ENCODE measurements at places on chromosomes 3 and 15.

DNA sequence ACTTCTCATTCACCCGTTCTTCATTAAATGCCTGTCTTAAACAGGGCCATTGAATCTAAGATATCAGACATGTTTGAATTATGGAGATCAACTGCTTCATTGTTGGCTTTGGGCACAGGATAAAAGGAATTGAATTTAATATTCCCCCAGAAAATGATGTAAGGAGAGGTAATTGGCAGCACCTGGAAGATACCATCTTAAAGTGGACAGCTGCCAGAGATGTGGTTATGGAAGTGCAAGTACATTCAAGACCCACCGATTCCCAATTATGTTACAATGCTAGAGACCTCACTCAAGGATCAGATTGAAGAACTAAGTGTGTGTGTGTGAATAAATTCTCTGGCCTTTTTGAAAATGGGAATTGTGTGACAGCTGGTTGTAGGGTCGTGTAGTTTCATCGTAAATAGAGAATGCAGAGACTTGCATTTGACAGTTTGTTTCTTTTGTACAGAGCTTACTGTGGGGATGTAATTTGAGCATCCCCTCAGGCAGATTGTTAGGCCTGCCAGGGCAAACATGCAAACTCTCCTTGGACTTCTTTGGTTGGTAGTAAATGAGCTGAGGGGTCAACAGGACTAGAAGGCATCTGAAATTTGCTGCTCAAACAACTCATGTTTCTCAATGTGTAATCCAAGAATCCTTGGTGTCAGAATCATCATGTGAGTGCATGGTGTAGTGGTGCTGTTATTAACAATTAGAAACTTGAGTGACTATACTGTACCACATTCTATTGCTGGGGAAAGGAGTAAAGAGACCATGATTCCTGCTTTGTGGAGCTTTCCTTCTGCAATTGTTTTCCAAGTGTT, 359.2 kb upstream of the THRB start:
- no peak for DNase-seq

- no peak for DNase-seq
These were observed 33.4 kb downstream of the CCDC33 start for GRCh38 chr15:74269362-74270035.

DNA sequence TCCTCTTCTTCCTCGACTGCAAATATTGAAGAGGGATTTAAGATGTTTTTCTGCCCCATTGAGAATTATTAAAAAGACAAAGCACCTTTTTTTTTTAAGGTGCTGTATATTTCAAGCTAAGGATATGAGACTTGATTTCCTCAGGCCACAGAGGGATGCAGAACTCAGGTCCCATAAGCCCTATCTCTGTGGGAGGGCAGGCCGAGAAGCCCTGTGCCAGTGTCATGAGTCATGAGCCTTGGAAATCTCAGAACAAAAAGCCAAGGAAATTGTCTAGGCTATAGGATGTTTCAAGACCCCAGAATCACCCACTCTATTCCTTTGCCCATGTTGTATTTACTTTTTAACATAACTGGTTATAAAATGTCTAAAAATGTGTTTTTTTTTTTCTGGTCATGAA, 7.3 kb downstream of the ESYT3 start:
- no peak for DNase-seq

DNA sequence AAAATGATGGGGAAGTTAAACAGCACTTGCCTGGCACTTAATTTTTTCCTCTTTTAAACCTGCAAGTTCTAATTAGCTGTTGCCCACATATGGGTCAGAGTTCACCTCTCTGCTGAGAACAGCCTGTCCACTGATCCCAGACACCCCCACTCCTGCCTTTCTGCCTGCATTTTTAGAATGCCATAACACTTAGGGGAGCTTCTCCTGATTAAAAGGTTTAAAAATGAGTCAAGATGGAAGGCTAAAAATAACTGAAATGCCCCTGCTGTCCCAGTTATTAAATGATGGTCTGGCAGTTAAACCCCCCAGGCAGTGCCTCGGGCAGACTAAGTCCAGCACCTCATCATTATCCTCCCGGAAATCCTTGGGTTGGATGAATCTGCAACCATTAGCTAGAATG, 913.6 kb upstream of the ARPP21 start:
- DNase-seq: no peak

- no peak for DNase-seq
These were observed 1.6 kb downstream of the MUSTN1 start for GRCh38 chr3:52833202-52833601.

DNA sequence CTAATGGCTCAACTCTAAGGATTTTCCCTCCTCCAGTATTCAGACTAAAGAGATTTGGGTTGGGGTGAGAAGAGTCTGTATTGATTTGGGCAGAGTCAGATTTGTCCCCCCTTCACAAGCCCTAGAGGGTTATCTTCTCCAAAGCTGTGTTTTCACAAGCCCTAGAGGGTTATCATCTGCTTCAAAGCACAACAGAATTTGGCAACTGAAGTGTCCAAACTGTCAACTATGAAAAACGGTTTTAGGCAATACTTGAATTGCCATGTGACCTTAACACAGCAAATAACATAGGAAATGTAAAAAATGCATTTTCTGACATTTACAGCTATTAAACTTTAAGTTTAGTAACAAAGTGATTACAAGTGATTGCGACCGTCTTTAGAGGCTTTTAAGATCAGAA, 119.9 kb downstream of the IMPG2 start:
- DNase-seq: no peak

DNA sequence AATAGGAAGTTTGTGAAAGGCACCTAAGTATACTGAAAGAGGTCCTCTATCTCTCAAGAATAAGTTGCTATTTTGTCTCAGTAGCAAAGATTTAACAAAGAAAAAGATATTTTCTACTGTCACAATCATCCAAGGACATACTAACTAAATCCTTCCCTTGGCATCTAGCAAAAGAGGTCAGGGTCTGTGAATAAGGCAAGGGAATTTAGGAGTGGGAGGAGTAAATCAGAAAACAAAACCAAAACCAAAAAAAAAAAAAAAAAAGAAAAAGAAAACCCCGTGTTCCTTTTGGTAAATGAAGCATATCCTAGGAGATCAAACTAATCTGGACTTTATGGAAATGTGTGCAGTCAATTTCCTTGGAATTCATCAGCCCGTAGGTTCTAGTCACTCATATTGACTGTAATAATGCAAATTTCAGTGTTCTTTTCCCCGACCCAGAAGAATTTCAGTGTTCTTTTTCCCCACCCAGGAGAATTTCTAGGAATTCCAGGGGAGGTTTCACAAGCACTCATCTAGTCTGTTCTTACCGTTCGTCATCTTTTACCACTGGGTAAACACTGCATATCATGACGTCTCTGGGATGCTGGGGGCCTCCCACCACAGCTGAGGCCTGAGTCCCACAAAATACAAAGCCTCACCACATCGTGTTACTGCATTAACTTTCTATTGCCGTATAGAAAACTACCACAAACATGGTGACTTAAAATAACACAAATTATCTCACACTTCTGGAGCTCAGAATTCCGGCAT, 113.8 kb upstream of the CCDC54 start:
- DNase-seq: no peak

DNA sequence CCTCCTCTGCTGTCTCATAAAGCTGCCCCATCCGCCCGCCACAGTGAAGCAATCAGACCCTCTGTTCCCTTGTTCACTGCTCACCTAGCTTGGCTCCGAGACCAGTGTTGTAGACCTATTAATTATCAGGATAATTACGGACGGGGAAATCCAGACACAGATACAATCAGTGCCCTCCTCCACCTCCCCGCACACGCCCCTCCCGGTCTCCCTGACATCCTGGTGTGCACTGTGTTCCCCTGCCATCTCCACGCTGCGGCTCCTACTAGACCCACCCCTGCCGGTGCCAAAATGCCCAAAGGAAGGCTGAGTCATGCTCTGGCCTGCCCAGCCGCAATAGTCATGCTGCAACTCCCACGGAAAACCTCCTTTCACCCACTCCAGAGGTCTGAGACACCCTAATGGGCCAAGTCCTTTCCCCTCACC, 277.3 kb upstream of the TLE3 start:
- DNase-seq: no peak

DNA sequence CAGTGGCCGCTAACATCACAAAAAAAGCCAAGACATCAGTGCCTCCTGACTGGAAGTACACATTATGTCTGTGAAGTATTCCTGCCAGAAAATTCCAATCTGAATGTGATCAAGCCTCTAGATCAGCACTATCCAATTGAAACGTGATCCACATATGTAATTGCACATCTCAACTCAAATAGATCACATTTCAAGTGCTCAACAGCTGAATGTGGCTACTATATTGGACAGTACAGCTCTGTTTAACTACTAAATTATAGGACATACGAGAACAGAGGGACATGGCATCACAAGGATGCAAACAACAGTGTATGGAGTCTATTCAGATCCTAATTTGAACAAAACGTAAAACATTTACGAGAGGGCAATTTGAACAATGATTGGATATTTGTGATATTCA, 542 bp upstream of the UBAP1L start:
- DNase-seq: no peak

DNA sequence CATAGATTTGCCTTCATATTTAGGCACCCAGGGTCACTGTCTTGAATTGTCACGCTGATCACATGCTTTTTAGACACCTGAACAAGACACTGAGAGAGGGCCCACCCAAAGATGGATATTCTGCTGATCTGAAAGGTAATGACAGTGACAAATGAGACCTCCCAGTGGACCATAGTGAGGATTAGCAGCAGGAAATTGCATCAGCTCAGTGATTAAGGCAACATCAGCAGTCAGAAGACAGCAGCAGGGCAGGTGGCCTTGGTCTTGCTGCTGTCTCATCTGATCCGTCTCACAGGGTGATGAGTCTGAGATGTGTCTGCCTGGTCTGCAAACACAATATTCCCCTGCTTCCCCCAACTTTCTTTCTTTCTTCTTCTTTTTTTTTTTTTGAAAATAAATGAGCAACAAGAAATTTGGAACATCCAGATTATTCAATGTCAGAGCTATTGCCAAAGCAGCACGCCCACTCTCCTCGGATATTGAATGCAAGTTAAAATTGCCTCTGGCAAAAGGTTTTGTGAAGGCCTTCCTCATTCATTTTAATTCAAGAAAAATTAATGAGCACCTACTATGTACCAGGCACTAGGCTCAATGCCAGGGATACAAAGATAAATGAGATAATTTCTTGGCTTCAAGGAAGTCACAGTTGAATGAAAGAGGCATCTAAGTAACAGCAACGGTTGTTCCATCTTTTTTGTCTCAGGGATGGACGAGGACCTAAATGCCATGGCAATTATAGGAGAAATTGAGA, 14.1 kb downstream of the OTOL1 start:
- no peak for DNase-seq

- DNase-seq: no peak
These were observed 356.8 kb upstream of the ATP11B start for GRCh38 chr3:182436547-182436946.

GRCh38 chr15:98077186-98077585, 116.7 kb downstream of the ARRDC4 start:
- no peak for DNase-seq

- DNase-seq: no peak
These were observed 14.7 kb upstream of the KLF13 start for GRCh38 chr15:31311735-31312619.

DNA sequence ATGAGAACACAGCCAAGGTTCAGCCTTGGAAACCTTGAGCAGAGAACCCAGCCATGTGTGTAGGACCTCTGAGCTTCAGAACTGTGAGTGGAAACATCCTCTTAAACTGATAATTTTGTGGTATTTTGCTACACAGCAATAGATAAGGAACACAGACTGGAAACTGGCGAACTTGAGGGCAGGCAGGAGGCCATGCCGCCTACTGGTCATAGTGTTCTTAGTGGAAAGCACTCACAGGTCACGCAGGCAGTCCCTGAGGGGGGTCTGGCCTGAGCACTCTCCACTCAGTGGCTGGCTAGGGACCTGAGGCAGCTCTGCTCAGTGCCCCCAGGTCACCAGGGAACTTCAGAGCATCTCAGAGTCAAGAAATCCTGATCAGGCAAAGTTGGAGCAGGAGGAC, 9.7 kb upstream of the XIRP1 start:
- DNase-seq: no peak

- no peak for DNase-seq
These were observed 702 bp downstream of the ARHGEF3 start for GRCh38 chr3:56800832-56801661.

- no peak for DNase-seq
These were observed 57.4 kb upstream of the IMPG2 start for GRCh38 chr3:101377796-101378195.

GRCh38 chr3:63043631-63044030, 168.4 kb upstream of the CADPS start:
- no peak for DNase-seq

GRCh38 chr3:66702126-66702525, 201.3 kb upstream of the LRIG1 start:
- DNase-seq: no peak

DNA sequence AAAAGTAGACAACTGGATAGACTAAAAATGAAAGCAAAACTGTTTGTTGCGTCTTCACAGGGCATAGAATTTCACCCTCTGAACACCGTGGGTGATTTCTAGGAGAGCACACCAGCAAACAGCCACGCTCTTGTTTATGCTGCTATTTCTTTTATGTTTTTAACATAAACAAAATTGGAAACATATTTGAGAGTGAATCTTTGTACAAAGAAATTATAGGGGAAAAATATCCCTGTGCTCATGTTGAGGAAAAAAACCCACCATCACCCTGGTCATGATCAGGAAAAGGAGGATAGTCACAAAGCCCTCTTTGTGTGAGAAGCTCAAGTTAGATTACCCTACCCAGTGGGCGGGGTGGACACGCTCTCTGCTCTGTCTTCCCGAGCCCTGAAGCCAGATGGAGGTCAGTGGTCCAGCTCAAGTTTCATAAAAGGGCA, 313.3 kb downstream of the SATB1 start:
- DNase-seq: no peak

DNA sequence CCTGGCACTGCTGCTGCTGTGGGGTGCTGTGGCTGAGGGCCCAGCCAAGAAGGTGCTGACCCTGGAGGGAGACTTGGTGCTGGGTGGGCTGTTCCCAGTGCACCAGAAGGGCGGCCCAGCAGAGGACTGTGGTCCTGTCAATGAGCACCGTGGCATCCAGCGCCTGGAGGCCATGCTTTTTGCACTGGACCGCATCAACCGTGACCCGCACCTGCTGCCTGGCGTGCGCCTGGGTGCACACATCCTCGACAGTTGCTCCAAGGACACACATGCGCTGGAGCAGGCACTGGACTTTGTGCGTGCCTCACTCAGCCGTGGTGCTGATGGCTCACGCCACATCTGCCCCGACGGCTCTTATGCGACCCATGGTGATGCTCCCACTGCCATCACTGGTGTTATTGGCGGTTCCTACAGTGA, 2.1 kb downstream of the GRM2 start:
- no peak for DNase-seq

All from SW 1271 (cell line).